ENCODE measurements at places on chromosomes 1 and 21.

- DNase-seq = no peak
Observed at GRCh38 chr1:186854102-186854501, 25.4 kb downstream of the PLA2G4A start.

DNA sequence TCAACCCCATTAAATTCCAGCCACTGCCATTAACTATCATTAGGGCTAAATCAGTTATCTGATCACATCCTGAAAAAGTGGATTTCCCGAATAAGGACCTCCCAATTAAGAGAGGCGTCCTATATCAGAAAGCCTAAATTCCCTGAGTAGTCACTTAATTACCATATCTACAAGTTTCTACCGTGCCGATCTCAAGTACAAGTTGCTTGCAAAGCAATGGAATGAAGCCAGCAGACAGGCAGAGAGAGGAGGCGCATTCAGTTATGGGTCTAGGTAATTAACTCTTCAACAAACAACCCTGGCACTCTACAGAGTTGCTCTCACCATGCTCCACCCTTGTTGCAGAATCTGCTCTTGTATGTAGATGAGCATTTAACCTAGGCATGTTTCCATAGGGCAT is 494.6 kb upstream of the RUNX1 start:
- DNase-seq = no peak

GRCh38 chr1:87151500-87152421 is 176.9 kb upstream of the LMO4 start:
- DNase-seq = peak; percentile 18

- DNase-seq = no peak
Observed at GRCh38 chr1:228372183-228373003, 34.2 kb downstream of the TRIM11 start.

GRCh38 chr1:67682659-67683197 is 2.3 kb upstream of the GADD45A start:
- DNase-seq = no peak

DNA sequence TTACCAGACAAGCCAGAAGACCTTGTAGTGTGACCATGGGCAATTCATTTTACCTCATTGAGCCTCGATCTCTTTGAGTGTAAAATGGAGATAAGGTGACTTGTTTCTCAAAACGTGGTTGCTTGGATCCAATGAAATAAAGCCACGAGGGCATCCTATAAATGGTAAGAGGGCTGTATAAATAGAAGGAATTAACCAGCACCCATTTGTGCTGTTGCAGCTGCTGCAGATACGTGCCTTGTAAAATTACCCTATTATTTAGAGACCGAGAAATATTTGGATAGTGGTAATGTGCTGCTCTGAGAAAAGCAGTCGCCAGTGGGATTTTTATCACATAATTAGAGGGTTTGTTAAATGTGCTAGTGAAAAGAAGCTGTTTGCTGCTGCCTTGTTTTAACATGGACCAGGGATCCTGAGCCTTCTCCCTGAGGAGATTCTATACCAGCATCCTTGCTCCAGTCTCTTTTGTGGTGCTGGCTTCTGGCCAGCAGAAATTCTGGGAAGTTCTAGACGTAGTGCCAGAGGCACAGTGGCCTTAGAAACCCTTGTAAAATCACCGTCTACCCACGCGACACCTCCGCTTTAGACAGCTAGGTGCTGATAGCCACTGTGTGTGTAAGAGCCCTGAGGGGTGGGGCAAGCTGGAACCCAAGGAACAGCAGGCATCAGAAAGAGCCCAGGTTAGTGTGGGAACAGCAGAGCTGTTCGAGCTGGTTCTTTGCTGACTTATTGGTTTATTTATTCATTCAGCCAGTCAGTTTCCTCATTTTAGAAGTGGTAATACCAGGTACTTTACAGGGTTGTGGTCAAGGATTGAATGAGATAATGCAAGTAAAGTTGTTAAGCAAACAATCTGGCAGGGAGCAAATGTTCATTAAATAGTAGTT is 137.5 kb downstream of the NOS1AP start:
- no peak for DNase-seq

- DNase-seq = no peak
Observed at GRCh38 chr21:28991861-28992525, 684 bp downstream of the LTN1 start.

GRCh38 chr1:12148160-12148957 is 18.4 kb upstream of the TNFRSF1B start:
- no peak for DNase-seq
